ENCODE measurements at places on chromosomes 5 and 9.

DNA sequence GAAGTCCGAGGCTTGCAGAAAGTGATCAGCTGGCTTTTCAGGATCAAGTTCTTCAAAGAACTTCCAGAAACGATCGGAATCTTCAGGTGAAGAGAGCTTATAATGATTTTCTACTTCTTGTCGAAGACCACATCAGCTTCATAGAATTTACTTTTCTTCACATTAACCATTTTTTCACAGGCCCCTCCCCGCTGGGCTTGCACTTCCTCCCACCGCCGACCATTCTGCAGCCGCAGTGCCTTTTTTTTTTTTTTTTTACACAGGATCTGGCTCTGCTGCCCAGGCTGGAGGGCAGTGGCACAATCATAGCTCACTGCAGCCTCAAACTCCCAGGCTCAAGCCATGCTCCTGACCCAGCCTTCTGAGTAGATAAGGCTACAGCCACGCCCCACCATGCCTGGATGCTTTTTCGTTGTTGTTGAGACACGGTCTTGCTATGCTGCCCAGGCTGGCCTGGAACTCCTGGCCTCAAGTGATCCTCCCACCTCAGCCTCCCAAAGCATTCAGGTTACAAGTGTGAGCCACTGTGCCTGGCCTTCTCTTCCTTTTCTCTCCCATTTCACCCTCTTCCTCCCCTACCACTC is 15.3 kb upstream of the RNF130 start:
- no peak for DNase-seq

DNA sequence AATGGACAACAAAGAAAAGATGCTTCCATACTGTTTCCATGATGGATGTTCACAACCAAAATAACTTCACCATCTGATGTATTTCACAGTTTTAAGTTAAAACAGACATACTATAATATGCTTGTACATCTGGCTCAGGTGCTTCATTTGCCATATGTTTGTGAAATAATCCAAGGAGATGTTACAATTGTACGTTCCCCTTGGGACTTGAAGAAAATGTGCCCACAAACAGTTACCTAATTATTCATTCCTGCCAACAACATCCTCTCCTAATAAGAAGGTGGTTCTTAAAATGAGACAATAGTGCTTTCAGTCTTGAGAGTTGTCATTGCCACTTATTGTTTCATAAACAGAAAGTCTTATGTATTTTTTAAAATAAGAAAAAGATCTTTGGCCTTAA is 33.1 kb upstream of the SMARCA2 start:
- DNase-seq = no peak

GRCh38 chr5:170571875-170572852 is 68.3 kb downstream of the KCNIP1 start:
- DNase-seq = no peak

- no peak for DNase-seq
These were observed 146.3 kb downstream of the SNCAIP start for GRCh38 chr5:122458278-122458872.

DNA sequence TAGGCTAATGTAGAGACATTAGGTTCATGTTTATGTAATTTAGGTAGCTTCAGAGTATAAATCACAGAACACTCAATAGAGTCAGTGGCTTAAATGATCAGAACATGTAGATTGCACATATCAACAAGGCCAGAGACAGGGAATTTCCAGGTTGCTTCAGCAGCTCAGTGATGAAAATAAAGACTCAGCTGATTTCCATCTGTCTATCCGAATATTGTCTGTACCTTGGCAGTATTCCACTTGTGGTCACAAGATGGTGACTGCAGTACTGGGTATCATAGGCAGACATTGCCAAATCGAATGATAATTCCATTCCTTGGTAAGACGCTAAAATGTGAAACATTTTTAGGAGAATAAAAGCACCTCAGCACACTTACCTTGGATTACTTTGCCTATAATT is 702.2 kb downstream of the MAT2B start:
- DNase-seq = no peak

GRCh38 chr9:15711931-15712330 is 159.1 kb downstream of the CCDC171 start:
- no peak for DNase-seq

- DNase-seq = no peak
These were observed 337.0 kb downstream of the PLK2 start for GRCh38 chr5:58122848-58123392.

DNA sequence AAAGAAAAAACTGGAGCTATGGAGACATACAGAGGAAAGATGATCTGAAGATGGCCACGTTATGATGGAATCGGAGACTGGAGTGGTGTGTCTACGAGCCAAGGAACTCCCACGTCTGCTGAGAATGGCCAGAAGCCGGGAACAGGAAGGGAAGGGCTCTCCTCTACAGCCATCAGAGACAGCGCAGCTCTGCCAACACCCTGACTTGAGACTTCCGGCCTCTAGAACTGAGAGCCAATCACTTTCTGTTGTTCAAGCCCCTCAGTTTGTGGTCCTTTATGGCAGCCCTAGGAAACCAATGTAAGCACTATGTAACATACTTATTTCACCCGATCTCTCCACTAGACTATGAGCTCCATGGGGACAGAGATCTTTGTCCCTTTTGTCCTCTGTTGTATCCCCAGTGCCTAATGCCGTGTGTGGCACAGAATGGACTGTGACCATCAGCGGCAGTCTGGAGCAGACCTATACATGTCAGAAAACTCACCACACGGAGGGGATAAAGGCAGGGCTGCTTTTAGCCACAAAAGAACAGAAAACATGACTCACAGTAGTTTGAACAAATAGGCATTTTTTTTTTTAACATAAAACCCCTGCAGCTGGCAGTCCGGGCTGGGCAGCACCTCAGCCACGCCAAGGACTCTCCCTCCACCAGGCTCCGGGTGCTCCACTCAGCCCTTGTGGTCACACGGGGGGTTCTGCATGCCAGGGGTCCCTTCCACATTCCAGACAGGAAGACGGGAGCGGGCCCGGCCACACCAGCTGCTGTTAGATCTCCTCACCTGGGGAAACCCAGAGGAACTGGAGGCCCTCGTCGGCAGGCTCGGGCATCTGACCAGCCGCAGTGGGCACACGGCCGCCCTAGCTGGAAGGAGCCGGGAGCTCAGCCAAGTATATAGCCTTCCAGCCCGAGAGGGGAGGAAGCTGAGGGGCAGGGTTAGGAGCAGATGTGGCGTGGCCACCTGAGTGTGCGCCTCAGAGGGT is 16.1 kb upstream of the MXD3 start:
- DNase-seq = peak; percentile 34

GRCh38 chr9:125346080-125346732 is 84.6 kb downstream of the GAPVD1 start:
- DNase-seq = no peak

DNA sequence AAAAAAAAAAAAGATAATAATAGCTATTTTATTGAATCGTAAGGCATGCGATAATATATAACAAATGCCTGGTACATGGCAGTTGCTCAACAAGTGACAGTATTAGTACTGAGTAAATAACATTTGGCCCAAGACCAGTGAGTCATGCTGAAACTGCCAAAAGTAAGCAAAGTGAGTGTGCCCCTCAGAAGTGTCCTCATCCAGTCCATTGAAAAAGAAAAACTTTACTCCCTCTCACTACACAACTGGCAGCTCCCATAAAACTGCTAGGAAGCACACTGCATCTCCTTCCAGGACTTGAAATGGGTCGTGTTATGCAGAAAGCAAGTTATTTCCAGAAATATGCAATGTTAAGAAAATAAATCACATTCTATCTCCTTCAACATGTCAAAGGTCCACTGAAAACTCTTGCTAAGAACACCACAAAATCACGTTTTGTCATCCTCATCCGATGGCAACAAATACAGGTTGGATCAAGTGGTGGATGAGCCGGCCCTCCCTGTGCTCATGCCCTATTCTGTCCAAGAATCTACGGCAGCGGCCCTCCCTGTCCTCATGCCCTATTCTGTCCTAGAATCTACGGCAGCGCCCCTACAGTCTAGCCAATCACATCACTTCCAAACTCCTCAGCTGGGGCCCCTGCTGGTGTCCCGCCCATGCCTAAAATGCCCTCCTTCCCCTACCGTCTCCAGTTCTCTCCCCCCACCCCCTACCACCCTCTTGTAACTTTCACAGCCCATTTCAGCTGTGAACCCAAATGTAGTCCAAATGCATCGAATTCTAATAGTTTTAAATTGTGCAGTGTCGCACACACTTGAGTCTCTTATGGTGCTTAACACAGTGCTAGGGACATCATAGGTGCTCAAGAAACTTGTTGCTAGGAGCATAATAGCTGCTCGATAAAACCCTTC is 12.5 kb downstream of the PTCH1 start:
- DNase-seq = no peak

GRCh38 chr5:74567411-74567995 is 73.0 kb downstream of the ENC1 start:
- no peak for DNase-seq

- DNase-seq = no peak
These were observed 520 bp upstream of the DHFR start for GRCh38 chr5:80655231-80655774.

- no peak for DNase-seq
These were observed 1.0 kb downstream of the CEMIP2 start for GRCh38 chr9:71767163-71767775.

All from CD4-positive, alpha-beta T cell treated with Interleukin-4 for 1 hour (primary cell).